SK-N-SH (cell line): ENCODE measurements at places on chromosomes 5 and 9.

- H3K4me3 ChIP-seq: no peak overlapping the region
- H3K36me3 ChIP-seq: no peaks in the 10 kb centered on the region
- H3K4me1 ChIP-seq: no peaks in the 10 kb centered on the region; the same call in 1 of the 2 replicates
Observed at GRCh38 chr5:132677191-132677590, 3.4 kb downstream of the IL4 start.

DNA sequence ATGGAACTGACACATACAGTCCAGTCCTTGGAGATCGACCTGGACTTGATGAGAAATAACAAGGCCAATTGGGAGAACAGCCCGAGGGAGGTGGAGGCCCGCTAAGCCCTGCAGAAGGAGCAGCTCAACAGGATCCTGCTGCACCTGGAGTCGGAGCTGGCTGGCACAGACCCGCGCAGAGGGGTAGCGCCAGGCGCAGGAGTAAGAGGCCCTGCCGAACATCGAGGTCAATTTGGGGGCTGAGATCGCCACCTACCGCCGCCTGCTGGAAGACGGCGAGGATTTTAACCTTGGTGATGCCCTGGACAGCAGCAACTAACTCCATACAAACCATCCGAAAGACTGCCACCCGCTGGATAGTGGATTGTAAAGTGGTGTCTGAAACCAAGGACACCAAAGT, 1610.1 kb upstream of the ACO1 start:
- no peaks in the 10 kb centered on the region for H3K4me1 ChIP-seq
- H3K27me3 ChIP-seq: no peaks in the 10 kb centered on the region
- no peak overlapping the region for H3K4me3 ChIP-seq
- no peaks in the 10 kb centered on the region for H3K36me3 ChIP-seq
- no peak for DNase-seq

DNA sequence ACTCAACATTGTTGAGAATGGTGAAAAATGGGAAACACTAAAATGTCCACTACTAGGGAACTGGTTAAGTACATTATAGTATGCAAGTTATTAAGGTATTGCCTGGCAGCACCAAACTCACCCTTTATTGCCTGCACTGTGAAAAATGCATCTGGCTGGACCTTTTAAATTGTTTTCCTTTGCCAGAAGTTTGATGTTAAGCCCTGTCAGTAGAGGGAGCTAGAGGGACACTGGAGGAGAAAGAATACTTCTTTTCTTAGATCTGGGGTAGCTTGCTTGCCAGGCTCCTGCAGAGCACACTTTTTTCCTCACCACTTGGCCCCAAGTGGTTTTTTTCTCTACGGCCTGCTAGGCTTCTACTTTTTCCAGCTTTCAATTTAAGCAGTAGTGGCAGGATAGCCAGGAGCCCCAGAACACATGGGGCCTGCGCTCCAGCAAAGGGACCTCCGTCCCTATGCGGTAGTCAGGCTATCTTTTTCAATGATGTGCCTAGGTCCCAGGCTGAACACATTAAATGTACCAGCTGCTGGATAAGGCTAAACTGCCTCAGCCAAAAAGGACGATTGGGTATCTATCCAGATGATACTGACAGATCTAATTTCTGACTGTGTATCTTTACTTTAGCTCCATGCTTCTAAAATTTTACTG, 8.0 kb upstream of the HABP4 start:
- DNase-seq: no peak
- no peaks in the 10 kb centered on the region for H3K27me3 ChIP-seq
- H3K4me1 ChIP-seq: no peaks in the 10 kb centered on the region
- H3K4me3 ChIP-seq: no peak overlapping the region
- H3K27ac ChIP-seq: no peak overlapping the region

- H3K27me3 ChIP-seq: no peaks in the 10 kb centered on the region
- DNase-seq: no peak
- no peak overlapping the region; the same call in 1 of the 2 replicates for H3K27ac ChIP-seq
- H3K4me3 ChIP-seq: no peak overlapping the region
- no peaks in the 10 kb centered on the region for H3K36me3 ChIP-seq
Observed at GRCh38 chr5:143177263-143177983, 226.1 kb downstream of the NR3C1 start.

- no peaks in the 10 kb centered on the region for H3K36me3 ChIP-seq
- H3K4me3 ChIP-seq: no peak overlapping the region
- H3K27me3 ChIP-seq: peaks cover 30% of the 10 kb centered on the region; the same call in 1 of the 2 replicates
- no peak for DNase-seq
- no peaks in the 10 kb centered on the region for H3K4me1 ChIP-seq
Observed at GRCh38 chr5:24245821-24246220, 399.0 kb downstream of the CDH10 start.

- H3K36me3 ChIP-seq: no peaks in the 10 kb centered on the region
- no peak overlapping the region for H3K4me3 ChIP-seq
- peaks cover 3% of the 10 kb centered on the region; the same call in 1 of the 2 replicates for H3K27me3 ChIP-seq
- no peak overlapping the region for H3K27ac ChIP-seq
Observed at GRCh38 chr9:133256136-133256461, 18.9 kb downstream of the ABO start.

DNA sequence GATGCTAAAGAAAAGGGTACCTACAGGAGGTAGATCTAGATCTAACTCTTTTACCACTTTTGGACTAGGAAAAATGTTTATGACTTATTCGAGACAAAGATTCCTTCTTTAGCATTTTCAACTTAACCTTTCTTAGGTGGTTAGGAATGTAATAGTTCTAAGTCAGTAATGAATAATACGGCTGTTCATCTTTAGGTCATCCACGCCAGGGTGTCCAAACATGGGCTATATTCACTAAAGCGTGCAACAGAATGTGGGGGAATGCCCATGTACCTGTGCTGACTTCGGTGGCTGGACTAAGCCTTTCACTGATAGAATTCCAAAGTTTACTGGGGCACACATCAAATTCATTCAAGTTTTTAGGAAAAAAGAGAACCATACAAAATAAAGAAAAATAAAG, 164.7 kb downstream of the TSSK1B start:
- no peak overlapping the region; the same call in 1 of the 2 replicates for H3K27ac ChIP-seq
- DNase-seq: no peak
- H3K27me3 ChIP-seq: no peaks in the 10 kb centered on the region; the same call in 1 of the 2 replicates
- no peak overlapping the region for H3K4me3 ChIP-seq
- no peaks in the 10 kb centered on the region for H3K36me3 ChIP-seq
- H3K4me1 ChIP-seq: no peaks in the 10 kb centered on the region

DNA sequence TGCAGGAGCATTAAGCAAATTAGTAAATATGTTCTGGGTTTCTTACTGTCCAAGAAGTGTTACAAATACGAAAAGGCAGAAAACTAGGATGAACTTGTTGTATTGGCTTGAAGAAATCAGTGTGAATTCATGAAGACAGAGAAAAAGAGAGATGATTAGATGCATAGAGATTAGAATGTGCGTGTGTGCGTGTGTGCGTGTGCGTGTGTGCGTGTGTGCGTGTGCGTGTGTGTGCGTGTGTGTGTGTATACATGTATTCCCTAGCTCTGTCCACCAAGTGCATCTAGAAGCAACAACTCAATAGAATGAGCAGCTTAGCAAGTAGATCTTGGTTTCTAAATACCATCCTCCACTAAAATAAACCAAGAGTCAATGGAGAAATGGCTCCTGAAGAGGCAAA, 41.5 kb downstream of the SMIM23 start:
- no peaks in the 10 kb centered on the region for H3K4me1 ChIP-seq
- no peaks in the 10 kb centered on the region for H3K36me3 ChIP-seq
- no peak overlapping the region for H3K27ac ChIP-seq
- no peak overlapping the region for H3K4me3 ChIP-seq
- H3K27me3 ChIP-seq: no peaks in the 10 kb centered on the region

GRCh38 chr9:89440548-89440947, 57.4 kb downstream of the SEMA4D start:
- no peak for DNase-seq
- no peaks in the 10 kb centered on the region for H3K27me3 ChIP-seq
- no peak overlapping the region for H3K27ac ChIP-seq
- H3K4me1 ChIP-seq: no peaks in the 10 kb centered on the region
- no peak overlapping the region for H3K4me3 ChIP-seq

GRCh38 chr5:112641515-112642110, 96.1 kb upstream of the APC start:
- no peak for DNase-seq
- no peak overlapping the region for H3K4me3 ChIP-seq
- no peak overlapping the region for H3K27ac ChIP-seq
- H3K27me3 ChIP-seq: no peaks in the 10 kb centered on the region
- no peaks in the 10 kb centered on the region for H3K4me1 ChIP-seq

DNA sequence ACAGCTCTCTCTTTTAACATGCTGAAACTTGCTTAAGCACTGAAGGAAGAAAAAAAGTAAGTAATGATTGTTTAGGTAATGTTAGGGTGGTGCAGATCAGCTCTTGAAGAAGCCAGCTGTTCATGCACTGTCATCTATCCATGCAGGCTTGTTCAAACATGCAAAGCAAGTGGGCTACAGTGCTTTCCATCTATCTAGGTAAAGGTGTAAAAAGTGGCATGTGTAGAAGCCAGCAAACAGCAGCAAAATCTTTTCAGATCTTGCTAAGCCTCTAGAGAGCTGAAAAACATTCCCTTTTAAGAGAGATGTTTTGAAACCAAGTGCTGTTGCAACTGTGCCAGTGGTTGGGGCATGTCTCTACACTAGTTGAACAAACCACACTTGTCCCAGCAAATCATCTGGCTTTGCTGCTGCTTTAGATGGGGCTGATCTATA, 214.4 kb downstream of the EFNA5 start:
- H3K4me3 ChIP-seq: no peak overlapping the region
- DNase-seq: no peak
- peaks cover 12% of the 10 kb centered on the region; the same call in 1 of the 2 replicates for H3K4me1 ChIP-seq
- H3K36me3 ChIP-seq: no peaks in the 10 kb centered on the region
- no peaks in the 10 kb centered on the region for H3K27me3 ChIP-seq
